ENCODE measurements at places on chromosomes 5 and 9.

DNA sequence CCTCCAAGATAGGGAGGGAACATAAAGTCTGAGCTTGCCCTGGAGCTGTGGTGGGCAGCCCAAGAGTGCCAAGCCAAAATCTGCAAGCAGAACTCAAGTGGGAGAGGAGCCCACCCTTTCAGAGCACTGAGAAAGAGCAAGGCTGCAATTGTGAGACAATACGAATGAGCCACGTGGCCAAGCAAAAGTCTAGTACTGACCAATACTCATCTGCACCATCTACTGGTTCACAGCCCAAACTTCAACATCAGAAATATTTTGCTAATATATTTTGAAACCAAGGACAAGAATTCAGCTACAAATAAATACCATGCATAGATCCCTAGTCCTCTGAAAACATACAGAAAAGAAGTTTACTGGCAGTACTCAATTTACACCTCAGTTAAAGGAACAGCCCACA lies 696.2 kb upstream of the COX7C start:
- no peak for DNase-seq

GRCh38 chr9:34413231-34413852 lies 36.6 kb upstream of the MYORG start:
- DNase-seq, result peak; percentile 29

DNA sequence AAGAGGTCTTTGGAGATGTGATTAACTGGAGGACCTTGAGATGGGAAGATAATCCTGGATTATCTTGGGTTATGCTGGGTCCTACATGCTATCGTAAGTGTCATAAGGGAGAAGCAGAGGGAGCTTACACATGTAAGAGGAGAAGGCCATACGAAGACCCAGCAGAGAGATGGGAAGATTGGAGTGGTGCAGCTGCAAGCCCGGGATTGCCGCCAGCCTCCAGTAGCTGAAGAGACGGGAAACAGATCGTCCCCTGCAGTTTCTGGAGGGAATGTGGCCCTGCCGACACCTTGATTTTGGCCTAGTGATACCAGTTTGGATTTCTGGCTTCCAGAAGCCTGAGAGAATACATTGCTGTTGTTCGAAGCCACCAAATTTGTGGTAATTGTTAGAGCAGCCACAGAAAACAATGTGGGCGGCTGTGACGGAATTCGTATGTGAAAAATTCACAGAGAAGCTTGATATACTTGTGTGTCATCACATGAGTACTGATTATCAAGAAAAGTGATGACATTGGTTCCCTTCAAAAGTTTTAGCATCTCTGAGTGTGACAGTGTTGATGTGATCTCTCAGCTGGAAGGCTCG lies 86.9 kb downstream of the CYFIP2 start:
- no peak for DNase-seq

GRCh38 chr5:151016700-151017099 lies 3.7 kb upstream of the GPX3 start:
- DNase-seq, result no peak

- no peak for DNase-seq
Measured at GRCh38 chr5:14357851-14358250, 214.7 kb downstream of the TRIO start.

GRCh38 chr5:39283231-39283818 lies 64.0 kb upstream of the FYB1 start:
- peak; percentile 64 for DNase-seq

GRCh38 chr9:121372239-121373010 lies 2.4 kb upstream of the STOM start:
- DNase-seq, result no peak

DNA sequence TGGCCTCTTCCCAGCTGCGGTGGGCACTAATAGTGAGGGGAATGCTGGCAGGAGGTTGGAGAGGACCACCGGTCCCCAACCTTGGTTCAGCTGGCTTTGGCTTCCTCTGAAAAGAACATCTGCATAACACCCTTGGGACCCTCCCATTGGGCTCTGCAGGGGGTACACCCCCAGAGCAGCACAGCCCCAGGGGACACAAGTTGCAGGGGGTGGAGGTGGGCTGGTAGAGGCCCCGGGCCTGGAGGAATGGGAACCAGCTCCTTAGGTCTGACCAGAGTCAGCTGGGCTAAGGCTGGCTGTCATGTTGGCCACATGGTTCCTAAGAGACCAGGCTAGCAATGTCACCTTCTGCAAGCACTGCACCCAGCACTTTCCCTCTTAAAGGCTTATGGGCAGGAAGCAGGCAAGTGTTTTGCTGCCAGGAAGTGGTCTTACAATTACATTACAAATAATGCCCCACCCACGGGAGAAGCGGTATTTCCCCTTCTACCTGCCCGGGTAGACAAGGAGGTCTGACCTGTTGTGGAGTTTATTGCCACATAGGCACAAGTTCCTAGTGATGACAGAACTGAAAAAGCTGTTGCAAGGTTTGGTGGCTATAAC lies 18.1 kb downstream of the GCNT4 start:
- DNase-seq, result peak; percentile 96

GRCh38 chr9:137312852-137313325 lies 10.8 kb upstream of the NRARP start:
- DNase-seq, result no peak

- DNase-seq, result no peak
Measured at GRCh38 chr5:32020271-32020670, 153.8 kb downstream of the GOLPH3 start.

DNA sequence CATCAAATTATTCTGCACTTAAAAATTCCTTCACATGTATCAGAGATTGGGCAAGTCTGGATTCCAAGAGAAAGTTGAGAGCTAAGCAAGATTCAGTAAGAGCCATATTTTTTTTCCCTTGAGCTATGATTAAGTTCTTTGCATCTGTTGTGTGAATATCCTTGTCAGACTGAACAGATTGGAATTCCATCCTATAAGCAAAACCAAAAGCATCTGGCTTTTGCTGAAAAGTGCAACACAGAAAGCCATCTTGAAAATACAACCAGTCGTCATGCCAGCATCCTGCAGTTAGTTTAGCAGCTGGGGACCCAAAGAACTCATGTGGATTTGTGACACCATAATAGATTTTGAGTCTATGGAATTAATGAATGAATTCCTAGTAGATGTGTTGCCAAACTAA lies 316.9 kb downstream of the MTRR start:
- DNase-seq, result no peak

DNA sequence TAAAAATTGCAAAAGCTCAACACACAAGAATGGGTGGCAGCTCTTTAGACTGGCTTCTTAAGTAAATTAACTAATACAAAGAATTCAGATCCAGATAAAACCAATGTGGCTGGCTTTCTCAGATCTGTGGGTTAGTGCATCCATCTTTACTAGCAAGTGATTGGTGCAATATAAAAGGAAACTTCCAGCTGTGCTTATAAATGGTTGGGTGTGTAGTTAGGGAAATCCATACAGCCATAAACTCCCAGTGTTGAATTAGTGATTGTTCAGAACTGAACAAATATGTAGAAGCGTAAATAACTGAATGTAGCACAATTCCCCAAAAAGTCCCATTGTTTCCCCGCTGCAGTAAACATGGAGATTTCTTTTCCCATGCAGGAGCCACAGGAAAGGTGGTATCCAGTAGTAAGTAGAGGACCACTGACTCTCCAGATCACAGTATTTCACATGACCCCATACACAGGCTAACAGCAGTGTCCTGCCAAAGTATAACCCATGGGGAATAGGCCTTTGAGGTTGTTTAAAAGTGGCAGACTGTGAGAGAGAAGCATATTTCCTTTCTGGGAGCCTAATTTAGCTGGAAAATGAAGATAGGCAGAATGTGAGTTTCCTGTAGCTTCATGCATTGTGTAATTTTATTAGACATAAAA lies 173.1 kb upstream of the SLC12A2 start:
- DNase-seq, result no peak

DNA sequence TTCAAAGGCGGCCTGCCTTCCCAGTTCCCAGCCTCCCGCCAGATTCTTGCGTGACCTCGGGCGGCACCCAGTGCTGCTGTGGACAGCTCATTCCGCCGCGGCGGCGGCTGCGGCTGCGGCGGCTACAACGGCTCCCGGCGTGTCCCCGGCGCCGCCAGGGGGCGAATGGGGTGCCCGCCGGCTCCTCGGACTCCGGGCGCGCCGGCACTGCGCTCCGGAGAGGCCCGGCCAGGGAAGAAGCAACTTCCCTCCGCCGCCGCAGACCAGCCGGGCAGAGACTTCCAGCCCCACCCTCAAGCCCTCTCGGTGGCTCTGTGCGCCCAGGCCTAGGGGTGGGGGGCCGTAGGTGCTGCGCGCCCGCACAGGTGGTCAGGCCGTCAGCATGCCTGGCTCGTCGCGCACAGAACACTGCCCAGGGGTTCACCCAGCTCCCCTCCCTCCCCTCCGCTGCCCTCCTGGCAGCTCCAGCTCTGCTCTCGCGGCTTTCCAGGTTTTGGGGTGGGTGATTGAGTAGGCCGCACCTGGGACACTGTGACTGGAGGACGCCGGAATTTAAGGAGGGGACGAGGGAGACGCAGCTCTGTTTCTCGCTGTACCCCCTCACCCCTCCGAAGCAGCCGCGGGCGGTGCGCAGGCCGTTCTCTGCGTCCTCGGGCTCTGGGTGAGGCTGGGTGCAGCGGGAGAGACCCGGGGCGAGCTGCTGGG lies 20.2 kb downstream of the IGIP start:
- no peak for DNase-seq

DNA sequence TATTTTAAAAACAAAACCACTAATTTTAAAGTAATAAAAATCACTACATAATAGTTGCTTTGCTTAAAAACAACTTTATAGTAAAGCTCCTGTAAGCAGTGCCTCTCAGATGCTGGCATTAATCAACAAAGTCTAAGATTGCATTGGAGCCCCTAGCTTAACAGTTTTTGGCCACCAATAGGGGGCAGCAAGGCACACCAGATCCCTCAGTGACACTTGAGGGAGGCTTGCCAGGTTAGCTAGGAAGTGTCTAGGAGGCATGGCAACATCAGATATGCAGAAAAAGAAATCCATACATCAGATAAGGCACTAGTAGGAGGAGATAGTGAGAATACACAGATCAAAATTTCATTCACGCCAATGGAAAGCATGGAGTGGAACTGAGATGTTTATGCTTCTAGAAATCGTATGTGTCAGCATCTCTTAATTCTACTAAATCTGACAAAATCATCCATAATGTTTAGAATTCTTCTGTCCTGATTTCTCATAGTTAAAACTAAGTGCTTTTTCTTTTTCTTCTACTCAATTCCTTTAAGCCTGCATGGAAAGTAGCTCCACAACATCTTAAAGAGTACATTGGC lies 73.6 kb upstream of the PAM start:
- peak; percentile 42 for DNase-seq

DNA sequence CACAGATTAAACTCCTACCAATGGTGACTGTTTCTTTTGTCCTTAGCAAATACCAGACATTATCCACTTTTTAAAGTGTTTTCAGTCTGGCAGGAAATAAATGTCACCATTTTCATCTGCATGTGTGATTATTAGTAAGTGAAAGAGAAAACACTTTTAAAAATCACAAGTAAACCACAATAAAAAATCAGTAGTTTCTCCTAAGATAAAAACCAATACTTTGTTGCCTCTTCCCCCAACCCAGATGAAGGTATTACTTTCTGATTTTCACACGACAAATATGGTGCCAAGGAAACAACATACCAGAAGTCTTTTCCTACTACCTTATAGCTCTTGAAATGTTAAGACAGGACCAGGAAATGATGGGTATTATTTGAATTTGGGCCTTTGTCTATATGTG lies 11.5 kb upstream of the MAP3K1 start:
- DNase-seq, result no peak

Data from PC-9 (cell line).